ENCODE measurements at places on chromosomes 3 and 15.

GRCh38 chr3:187706971-187707370 is 4.6 kb upstream of the RTP2 start:
- DNase-seq: no peak

GRCh38 chr3:55337641-55338180 is 149.4 kb downstream of the WNT5A start:
- no peak for DNase-seq

GRCh38 chr15:28885630-28886430 is at the start of gene APBA2:
Gene APBA2, plus strand, starts transcription at chr15:28885974. Its CDS starts 167,911 bp downstream, at chr15:29053885.
- no peak for DNase-seq

- no peak for DNase-seq
Measured at GRCh38 chr15:78242128-78242527, 7.8 kb upstream of the ACSBG1 start.

GRCh38 chr3:56471771-56472170 is 3.5 kb upstream of the ERC2 start:
- no peak for DNase-seq

- no peak for DNase-seq
Measured at GRCh38 chr3:123802007-123802625, 82.0 kb downstream of the MYLK start.

DNA sequence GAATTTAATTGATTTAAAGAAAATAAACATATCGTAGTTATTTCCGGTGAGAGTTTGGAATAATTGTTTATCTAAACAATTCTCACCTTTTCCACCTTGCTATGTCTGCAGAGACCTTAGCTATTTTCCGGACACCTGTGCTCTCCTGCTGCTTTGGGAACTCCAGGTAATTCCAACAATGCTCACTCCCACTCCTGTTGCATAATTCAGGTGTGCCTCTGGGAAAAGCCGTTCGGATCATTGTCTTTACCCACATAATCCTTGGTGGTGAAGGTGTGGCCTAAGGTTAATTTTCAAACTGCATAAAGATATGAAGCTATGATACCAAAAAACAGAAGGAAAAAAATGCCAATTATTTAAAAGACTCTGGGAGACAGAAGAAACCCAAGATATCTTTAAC is 59.4 kb downstream of the LDHAL6B start:
- DNase-seq: no peak

- DNase-seq: no peak
Measured at GRCh38 chr3:25473246-25473645, 45.2 kb downstream of the RARB start.

DNA sequence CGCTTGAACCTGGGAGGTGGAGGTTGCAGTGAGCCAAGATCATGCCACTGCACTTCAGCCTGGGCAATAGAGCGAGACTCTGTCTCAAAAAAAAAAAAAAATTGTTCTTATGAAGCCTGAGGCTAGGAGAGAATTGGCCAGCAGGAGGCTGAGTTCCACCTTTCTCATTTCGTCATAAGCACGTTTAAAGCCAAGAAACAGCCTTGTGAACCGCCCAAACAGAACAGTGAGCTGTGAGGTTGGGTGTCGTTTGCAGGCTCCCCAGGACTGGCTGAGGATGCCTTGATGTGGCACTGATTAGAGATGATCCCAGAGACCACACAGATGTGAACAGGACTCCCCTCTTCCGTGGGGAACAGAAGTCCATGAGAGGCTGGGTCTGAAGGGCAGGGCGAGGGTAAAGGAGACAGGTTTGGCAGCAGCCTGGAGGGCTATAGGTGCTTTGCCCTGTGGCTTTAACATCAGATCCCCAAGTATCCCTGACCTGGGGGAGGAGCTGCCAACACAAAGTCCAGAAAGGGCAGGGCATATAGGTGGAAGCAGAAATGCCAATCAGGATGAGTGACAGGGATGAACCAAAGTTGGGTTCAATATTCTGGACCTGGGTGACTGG is 52.9 kb downstream of the CLEC3B start:
- DNase-seq: no peak

DNA sequence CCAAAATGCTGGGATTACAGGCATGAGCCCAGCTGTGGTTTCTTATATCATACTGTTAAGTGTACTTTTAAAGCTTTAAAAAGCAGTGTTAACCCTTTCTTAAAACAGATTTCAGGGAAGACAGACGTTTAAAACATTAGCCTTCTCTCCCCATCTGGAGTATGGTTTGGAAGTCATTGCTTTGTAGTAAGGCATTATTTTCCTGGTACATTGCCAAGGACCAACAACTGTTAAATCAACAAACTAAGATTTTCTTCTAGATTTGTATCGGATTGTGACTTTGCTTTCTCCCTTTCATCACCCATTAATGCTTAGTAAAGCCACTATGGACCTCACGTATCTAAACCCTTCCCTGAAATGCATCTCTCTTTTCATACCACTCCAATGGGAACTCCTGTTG is 50.5 kb downstream of the UBE2E1 start:
- DNase-seq: peak; percentile 44

- no peak for DNase-seq
Measured at GRCh38 chr3:184786280-184786941, 25.6 kb upstream of the VPS8 start.

GRCh38 chr15:40859206-40859851 is 14.7 kb downstream of the RHOV start:
- DNase-seq: no peak

- DNase-seq: peak; percentile 46
Measured at GRCh38 chr3:123723522-123724168, 138.8 kb upstream of the HACD2 start.

DNA sequence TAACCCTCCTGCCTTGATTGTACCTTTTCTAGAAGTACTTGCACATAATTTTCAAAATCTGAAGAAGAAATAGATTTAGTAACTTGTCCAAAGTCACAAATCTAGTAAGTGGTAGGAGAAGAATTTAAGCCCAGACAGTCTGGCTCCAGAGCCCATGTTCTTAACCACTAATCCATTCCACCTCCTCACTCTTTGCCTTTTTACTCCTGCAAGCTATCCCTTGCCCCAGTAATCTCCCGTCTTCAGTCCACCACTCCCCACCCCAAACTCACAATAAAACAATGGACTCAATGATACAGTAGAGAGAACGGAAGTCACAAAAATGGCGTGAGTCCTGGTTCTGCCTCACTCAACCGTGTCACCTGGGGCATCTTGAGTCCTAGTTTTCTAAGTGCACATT is 48.7 kb downstream of the SETMAR start:
- no peak for DNase-seq

DNA sequence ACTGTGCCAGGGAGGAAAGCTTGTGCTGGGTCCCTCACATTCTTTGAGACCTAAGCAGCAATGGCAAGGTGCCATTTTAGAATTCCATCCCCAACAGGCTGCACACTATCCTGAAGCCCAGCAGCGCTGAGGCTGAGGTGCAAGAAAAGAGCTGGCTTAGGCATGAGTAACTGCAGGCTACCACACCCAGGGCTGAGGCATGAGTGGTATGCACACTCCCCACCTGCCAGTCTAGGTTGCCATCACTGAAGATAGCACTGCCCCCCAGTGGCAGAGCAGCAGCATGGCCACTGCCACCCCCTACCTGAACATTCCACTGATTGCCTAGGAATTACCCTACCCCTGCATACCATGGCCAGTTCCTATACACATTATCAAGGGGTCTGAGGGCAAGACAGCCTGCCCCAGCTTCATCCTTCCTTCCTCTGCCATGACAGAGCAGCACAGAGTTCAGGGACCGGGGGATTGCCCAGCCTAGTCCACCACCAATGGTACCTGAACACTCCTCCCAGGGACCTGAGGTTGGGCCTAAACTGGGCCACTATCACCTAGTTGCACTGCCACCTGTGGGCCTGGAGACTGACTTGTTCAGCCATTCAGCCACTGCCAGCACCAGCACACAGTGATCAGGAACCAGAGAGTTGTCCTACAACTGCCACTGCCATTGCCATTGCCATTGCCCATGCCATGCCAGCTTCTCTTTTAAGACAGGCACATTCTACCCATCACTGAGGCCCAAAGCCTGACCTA is 129.8 kb downstream of the SATB1 start:
- no peak for DNase-seq

DNA sequence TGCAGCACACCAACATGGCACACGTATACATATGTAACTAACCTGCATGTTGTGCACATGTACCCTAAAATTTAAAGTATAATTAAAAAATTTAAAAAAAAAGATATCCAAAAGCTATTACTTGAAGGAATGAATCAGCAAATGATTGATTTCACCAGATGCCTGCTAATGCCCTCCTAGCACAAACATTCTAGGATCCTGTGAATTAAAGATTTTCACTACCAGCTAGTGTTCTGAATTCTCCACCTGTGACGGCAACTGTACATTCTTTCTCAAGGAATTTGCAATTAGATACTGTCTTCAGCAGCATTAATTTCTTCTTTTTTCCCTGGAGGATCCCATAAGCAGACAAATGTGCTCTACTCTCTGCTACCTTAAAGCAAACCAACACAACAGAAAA is 694.9 kb downstream of the NTRK3 start:
- DNase-seq: no peak

- DNase-seq: no peak
Measured at GRCh38 chr3:168051070-168051469, 44.7 kb downstream of the GOLIM4 start.

DNA sequence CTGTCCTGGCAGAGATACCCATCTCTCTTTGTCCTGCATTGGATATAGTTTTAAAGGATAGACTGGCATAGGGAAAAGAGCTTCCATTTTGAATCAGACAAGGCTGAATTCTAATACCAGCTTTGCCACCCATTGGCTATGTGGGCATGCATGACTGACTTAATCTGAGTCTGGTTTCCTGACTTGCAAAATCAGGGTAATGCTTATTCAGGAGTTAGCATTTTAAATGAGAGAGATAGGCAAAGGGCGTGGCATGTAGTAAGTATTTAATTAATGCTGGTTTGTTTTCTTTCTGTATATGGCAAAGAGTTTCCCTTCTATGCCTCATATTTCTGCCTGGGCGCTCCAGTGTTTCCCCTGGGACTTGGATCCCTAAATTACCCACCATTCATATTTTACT is 492.9 kb downstream of the IGSF11 start:
- no peak for DNase-seq

DNA sequence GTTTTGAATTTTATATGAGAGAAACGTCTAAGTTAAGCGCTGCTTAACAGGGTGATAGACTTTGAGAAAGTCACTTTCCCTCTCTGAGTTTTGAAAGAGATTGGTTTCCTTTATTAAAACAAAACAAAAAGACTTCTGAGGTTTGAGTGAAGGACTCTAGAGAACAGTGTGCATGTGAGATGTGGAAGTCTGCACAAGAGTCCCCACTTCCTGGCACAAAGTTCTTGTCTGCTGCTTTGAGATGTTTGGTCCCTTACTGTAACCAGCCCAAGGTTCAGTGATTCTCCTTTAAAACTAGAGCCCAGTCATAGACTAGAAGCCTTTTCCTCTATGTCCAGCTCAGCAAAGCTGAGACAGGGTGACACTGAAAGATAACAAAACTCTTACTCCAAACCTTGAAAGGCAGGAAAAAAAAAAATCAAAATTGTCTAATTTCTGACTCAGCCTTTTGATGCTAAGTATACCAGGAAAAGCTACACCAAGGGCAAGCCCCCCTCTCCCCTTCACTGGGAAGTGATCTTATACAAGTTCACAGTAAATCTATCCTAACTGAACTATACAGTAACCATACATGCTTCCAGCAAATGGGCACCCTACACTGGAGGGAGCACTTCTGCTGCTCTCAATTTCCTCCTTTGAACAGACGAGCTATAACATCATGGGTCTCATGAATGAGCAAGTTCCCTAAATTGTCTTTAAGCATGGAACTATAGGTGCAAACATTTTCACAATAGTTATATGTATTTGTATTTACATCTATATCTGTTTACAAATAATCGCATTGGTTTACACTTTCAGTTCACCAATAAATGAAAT is 2.3 kb downstream of the POPDC2 start:
- no peak for DNase-seq

GRCh38 chr3:100954199-100954935 is 38.9 kb downstream of the ABI3BP start:
- DNase-seq: no peak

GRCh38 chr3:14946739-14947099 is 664 bp upstream of the NR2C2 start:
- no peak for DNase-seq

GRCh38 chr15:40085266-40085665 is 23.4 kb downstream of the BMF start:
- DNase-seq: no peak

DNA sequence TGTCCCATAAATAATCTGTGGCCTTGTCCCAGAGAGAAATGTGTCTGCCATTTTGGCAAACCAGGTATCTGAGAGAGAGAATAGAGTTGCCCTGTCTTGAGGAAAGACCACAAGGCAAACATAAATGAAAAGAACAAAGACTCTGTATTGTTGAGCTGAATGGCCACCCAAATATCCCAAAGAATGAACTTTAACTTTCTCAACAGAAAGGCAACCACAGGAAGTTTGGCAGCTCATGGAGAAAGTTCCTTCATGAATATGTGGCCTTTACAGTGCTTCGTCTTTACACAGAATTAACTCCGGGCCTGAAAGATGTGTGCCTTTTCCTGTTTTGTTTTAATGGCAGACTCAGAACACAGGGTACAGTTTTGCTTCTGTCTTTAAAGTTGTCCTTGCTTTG is 41.4 kb upstream of the THBS1 start:
- DNase-seq: no peak

DNA sequence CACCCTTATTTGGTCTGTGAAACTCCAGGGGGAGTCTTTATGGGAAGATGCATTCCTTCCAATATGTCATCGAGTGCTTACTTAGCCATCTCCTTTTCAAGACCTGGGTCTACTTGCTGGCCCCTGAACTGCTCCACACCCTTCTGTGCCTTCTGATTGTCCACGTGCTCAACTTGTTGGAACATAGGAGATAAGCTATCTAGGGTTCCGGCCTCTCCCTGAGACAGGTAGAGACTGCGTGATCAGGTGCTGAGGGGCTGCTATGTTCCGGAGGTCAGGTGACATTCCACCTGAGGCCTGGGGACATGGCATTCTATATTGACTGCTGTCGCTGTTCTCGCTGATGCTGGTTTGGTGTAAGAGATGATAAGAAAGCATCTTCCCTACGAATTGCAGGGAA is 65.6 kb downstream of the ATP1B3 start:
- no peak for DNase-seq

DNA sequence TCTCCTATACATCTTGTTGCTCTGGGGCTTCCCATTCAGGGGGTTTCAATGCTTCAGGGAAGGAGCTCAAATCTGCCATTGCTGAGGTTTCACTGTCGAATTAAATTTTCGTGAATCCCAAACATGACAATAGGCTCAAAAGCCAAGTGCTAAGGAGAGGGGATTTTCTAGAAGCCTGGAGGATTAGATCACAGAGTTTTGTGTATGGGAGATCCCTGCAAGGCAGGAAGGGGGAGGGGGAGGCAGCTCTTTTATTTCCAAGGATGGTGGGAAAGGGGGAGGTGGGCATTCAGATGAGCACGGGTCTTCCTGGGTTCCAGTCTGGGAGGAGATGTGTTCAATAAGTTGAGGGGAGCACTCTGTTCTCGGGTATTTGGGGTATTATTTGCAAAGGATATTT is 69.9 kb upstream of the DLG1 start:
- DNase-seq: no peak
